ENCODE measurements at places on chromosomes 11 and 22.

DNA sequence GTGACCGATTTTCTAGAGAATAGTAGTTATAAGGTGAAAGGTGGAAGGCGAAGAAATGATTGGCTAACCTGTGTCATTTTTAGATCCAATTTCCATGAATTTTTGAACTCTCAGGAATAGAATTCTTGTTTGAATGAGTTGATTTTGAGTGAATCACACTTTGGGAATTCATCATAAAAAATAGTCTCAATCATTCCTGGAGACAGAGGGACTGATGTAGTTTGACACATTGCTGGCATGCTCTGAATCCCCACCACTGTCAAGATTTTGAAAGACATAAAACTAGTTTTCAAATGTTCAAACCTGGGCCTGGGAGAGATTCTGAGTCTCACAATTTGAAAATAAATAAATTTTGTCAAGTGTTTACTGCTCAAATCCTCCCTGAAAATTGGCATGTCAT lies 861.4 kb upstream of the RAG2 start:
- DNase-seq, result no peak

DNA sequence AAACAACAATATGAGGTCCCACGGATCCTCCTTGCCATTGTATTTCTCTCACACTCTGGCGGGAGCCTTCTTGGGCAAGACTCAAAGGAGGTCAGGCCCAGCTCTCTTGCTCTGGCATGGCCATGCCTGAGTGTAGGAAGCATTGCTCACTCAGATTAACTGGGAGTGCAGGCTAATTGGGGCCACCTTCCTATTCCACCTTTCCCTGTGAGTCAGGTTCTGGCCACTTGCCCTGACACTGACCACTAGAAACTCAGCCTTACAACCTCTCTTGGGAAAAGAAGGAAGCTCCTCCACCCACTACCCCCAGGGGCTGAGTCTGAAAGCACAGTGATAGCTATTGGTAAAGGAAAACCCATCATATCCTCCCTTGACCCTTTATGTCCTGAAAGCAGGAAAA lies 121.8 kb upstream of the NTM start:
- DNase-seq, result no peak

- DNase-seq, result no peak
These were observed 32.5 kb downstream of the PLEKHA7 start for GRCh38 chr11:16981651-16982194.

- DNase-seq, result no peak
These were observed 19.2 kb downstream of the SERPIND1 start for GRCh38 chr22:20792966-20793728.

- no peak for DNase-seq
These were observed 73.9 kb downstream of the PPFIBP2 start for GRCh38 chr11:7587712-7588111.

DNA sequence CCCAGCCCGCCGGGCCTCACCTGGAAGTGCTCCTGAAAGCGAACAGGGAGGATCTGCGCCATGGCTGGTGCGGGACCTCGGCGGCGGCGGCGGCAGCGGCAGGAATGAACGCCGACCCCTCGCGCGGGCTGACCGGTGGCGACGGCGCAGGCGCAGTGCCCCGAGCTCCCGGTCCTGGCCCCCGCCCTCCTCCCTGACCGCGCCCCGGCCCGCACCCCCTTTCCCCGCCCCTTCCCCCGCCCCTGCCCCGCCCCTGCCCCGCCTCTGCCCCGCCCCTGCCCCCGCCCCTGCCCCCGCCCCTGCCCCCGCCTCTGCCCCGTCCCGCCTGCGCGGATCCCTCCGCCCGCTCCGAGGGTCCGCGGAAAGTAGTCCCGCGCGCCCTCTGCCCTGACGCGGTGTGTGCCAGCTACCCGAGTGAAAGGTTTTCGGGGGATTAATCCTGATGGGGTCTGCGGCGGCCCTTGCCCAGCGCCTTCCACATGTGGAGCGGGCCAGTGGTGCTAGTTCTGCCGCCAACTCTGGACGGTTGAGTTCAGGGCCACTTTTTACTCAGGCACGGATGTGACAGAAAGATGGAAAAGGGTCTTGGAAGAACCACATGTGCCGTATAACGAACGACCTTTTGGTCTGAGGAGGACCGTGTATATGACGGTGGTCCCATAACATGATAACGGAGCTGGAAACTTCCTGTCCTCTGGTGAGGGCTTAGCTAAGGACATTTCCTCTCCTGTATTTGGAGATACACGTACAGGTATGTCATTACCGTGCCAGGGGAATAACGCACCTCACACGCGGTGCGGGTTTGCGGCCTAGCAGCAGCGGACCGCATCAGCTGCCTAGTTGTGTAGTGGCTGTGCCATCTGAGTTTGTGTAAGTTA lies at the start of gene CLTCL1:
TSS of gene CLTCL1 (minus strand) at position 140 of the 878 bp plus-strand sequence. CDS start at position 62, 78 bp downstream.
- peak; percentile 51 for DNase-seq

GRCh38 chr11:33536178-33536577 lies 164.4 kb downstream of the C11orf91 start:
- no peak for DNase-seq

GRCh38 chr11:129639300-129639699 lies 176.3 kb upstream of the TMEM45B start:
- no peak for DNase-seq

DNA sequence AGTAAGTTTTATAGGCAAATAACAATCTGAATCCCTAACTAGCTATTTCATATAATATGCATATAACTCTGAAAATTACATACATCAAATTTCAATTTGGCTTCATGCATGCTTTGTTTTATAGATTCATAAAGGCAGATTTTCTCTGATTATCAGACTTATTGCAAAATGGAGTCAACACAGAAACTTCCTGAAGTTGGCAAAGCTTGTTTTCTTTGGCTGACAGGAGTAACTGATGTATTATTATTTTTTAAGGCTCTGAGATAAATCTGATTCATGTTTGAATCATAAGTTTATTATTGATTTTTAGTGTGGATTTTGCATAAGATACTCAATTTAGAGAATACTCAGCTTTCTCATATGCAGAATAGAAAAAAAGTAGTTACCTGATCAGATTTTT lies 356.3 kb upstream of the CCDC90B start:
- no peak for DNase-seq

- no peak for DNase-seq
These were observed 38.7 kb upstream of the ELF5 start for GRCh38 chr11:34552270-34552669.

- no peak for DNase-seq
These were observed 8.1 kb downstream of the RIC8A start for GRCh38 chr11:215581-216037.

DNA sequence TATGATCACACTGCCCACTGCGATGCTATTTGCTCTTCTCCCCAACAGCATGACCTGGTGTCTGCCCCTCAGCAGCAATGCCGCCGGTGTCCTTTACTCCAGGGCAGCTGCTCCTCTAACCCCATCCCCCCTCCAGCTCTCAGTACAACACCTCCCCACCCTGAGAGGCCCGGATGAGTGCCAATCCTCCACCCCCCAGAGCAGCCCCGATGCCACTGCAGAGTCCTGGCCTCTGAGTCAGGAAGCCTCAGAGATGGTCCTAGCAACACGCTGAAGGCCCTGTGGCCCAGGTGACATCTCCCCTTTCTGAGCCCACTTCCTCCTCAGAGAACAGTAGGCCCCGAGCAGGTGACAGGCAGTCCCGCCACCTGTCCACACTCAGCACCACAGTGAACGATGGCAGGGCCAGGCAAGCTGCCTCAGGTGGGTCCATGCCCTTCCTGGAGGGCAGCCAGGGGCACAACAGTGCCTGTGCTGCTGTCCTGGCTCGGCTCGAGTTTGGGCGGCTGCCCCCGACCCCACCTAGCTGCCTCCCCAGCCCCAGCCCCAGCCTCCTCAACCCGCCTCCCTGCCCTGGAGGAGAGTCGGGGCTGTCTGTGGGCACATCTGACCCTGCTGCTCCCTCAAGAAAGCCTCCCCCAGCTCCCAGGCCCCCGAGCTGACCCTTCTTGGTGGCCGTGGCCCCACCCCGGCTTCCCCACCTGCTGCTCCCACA lies 3.9 kb upstream of the NDUFS8 start:
- DNase-seq, result no peak

DNA sequence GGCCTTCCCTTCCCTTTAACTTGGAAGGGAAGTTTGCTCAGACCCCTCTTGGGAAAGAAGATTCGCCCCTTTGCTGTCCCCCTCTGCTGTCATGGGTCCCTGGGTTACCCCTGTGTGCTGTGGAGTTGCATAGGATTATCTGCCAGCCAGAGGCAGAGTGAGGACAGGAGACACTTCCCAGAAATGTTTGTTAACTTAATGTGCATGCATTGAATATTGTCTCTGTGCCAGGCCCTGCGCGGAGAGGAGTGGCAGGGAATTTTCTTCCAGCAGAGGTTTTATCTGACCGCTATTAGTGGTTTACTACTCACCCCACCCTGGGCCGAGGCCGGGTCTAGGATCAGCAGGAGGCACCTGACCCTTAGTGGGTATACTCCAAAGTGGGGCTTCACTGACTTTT lies 894.8 kb downstream of the TBC1D22A start:
- no peak for DNase-seq

GRCh38 chr11:73467505-73467904 lies 91.3 kb downstream of the RELT start:
- DNase-seq, result no peak

GRCh38 chr11:8329336-8329735 lies 65.7 kb upstream of the LMO1 start:
- DNase-seq, result no peak

DNA sequence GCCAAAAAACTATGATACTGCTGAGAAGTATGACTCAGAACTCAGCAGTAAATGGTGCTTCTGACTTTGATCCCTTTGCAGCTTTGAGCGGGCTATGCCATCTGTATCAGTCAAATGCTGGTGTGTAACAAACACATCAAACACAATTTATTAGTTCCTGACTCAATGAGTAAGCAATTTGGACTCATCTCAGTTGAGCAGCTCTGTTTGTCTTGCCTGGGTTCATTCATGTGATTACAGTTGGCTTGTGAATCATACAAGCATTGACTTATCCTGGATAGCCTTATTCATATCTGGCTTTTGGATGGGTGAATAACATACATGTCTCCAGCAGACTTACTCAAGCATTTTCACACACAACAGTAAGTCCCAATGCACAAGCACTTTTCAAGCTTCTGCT lies 858.8 kb downstream of the METTL15 start:
- no peak for DNase-seq

DNA sequence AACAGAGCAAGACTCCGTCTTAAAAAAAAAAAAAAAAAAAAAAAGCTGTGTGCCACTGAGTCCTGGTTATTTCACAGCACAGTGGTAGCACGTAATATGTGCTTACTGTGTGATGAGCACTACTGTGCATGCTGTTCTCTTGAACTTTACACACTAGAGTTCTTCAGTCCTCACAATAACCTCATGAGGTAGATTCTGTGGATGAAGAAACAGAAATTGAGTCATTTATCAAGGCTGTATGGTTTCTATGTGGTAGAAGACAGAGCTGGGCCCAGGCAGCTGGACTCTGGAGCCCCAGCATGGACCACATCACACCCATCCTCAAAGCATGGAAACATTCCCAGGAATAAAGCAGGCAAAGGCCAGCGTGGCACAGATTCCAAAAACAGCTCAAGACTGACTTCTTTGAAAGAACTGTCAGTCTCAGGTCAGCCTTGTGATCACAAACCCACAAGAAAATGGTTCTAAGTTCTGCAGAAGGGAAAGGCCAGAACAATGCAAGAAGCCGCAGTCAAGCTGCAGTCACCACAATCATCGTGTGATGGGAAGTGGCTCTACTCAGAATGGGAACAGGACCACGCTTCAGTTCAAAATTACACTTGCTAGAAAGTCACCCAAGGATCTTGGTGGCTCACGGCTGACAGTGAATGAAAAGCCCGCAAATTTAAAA lies 49.5 kb downstream of the MICAL3 start:
- DNase-seq, result no peak

- no peak for DNase-seq
These were observed 31.4 kb upstream of the SLC22A25 start for GRCh38 chr11:63274776-63275175.

DNA sequence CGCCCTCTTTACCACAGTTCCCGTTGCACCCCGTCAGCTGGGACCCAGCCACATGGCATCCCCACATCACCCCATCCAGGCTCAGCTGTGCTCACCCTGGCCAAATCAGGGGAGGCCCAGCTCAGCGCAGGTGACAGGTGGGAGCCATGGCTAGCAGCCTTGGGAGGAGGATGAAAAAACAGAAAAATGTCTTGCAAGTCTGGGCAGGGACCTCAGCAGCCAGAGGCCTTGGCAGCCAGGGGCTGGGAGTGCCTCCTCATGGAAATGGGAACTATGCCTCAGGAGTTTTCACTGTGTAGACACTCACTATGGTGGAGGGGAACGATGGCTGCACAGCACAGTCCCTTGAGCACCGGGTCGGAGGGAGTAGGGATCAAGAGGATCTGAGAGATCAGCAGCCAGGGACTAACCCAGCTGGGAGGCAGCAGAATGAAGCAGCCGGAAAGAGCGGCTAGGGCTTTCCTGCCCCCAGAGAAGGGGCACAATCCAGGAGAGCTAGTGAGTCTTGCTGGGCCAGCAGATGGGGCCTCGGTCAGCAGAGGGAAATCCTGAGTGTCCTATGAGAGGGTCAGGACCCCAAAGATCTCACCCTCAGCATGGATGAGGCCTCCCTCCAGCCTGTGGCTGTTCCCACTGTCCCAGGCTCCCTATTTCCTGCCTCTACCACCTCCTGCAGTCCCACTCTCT lies 6.2 kb upstream of the FTH1 start:
- no peak for DNase-seq

DNA sequence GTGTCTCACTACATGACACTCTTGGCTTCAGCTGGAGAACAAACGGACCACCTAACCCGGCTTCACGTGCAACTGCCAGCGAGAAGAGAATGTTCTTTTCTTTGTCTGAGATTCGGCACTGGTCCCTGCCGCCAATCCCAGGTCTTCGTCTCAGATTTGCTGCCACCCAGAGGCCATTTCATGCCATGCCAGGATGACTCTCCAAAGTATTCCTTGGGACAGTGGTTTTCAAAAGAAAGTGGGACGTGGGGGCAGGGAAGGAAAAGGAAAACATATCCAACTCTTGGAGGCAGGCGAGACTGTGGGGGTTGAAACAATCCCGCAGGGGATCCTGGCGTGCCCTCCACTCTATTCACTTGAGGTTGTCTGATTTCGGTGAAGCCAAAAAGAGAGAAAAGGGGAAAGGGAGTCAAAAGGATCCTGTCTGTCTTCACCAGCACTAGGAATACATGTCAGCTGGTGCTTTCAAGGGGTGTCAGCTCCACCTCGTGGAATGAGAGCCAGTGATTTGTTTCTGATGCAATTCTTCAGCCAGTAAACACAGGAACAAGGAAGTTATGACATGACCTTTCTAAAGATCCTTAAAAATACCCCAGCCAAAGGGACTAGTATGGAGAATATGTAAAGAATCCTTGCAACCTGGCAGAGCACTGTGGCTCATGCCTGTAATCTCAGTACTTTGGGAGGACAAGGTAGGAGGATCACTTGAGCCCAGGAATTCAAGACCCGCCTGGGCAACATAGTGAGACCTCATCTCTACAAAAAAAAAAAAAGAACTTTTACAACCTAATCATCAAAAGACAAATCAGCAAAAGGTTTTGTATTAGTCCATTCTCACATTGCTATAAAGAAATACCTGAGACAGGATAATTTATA lies 41.0 kb upstream of the APLNR start:
- peak; percentile 8 for DNase-seq

- no peak for DNase-seq
These were observed 116.2 kb downstream of the KIAA1671 start for GRCh38 chr22:25068707-25069106.

- DNase-seq, result no peak
These were observed 77.6 kb downstream of the ETS1 start for GRCh38 chr11:128509621-128510389.

Data from stimulated activated CD4-positive, alpha-beta T cell treated with anti-CD3 and anti-CD28 coated beads, Interleukin-15, amount 100 ng/mL, for 1 hour (primary cell).